Suppressor macrophage treated with lipopolysaccharide for 1 hour (primary cell): ENCODE measurements at places on chromosomes 7 and 10.
A peak's percentile ranks its signal among the peaks of the same experiment; 100 is the strongest.

DNA sequence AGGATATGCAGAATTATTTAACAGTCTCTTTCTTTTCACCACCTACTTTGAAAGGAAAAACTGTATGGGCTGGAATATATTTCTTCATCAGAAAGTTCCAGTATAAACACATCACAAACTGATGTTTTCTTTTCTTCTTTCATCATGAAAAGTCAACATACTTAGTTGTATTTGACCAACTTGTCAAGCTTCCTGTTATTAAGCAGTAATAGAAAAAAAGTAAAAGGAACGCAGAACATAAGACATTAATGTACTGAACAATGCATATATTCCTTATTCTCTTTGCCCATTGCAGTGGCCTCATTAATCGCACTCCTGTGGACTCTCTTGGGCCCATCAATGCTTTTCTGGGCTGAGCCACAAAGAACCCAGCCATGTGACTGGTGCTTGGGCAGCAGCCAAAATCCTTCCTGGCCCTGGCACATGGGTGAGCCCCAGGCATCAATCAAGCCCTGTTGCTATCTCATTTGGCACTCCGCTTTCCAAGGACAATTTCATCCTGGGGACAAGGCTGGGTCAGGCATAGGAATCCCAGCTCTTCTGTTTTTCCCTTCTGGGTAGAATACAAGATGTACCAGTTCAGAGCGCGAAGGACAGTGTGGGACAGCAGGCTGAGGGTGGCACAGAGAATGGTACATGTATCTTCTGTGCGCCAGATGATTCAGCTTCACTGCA is 42.3 kb downstream of the RHOBTB1 start:
- no peak for DNase-seq

DNA sequence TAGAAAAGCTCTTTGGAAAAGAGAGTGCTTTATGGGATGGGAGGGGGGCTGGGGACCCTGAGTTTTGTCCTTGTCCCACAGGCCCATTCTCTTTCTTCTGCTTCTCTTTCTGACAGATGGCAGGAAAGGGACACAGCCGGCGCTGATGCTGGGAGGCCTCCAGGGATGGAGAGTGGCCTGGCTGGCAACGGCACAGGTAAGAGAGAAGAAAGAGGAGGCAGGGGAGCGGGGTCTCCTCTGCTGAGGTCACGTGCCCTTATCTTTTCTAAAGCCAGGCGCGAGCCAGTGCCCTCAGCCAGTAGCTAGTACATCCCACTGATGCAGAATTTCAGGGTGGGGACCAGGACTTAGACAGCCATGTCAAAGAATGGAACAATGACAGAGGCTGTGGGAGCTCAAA is 9.2 kb downstream of the ZNF775 start:
- no peak for DNase-seq

DNA sequence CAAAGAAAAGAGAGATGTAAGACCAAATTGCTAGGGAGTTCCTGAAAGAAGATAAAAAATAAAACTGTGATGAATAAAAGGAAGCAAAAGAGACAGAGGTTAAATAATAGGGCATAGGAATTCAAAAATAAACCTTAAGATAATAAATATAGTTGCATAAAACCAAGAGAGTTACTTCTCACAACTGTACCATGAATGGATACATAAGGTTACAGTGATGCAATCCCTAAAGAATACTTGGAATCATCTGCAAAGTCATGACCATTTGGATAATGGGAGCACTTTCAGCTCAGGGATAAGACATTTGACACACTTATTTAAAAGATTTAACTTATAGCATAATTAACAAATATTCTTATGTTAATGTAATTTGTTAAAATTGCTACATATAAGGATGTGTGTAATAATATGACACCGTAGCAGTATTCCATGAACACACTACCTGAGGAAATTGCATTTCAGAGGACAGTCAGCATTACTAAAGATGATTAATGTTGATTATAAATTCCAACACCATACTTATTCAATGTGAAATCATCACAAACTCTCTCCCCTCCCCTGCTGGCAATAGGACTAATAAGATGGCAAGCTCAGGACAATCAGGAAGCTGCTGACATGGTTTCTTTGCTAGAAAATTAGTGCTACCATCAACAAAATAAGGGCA is 202.1 kb upstream of the AKR1E2 start:
- no peak for DNase-seq

GRCh38 chr7:1943933-1944618 is 274.0 kb downstream of the ELFN1 start:
- no peak for DNase-seq

DNA sequence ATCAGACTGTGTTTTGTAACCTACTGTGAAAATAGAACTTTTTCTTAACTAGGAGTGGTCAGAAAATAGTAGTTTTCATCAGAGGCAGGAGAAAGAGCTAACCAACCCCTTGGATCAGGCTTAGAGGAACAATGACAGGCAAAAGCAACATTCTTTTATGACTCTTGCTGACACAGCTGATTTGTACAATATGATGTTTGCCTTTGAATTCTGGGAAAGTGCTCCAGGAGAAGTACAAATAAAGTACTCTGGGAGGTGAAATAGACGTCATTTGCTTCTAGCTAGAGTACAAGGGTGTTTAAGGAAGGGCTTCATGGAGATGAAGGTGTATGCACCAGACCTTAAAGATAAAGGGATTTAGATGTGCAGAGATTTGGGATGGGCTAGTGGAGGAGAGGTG is 75.1 kb upstream of the KIAA1217 start:
- no peak for DNase-seq

DNA sequence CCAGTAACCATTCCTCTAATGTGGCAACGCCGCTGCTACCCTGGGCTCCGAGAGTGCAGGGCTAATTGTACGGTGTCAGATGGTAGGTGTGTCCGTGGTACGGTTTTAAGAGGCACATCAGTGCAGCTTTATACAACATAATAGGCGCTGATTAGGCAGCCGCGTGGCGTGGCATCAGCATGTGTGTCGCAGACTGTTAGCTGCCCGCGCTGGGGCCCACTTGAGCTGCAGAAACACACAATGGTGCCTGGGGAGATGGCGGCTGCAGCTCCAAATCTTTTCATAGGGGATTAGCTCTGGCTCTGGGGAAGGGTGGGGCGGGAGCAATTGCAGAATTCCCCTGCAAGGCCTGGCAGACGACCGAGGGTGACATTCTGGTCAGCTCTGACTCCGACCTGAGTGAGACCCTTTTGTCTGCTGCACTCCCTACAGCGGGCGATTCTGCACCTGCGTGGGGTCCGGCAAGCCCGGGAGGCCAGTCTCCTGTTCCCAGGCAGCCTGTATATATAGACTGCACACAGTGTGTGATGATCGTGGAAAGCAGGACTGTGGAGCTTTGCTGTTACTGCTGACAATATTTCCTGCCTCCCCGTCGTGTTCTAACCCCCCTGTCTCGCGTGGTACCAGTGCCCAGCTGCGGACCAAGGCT is 722.7 kb upstream of the CELF2 start:
- no peak for DNase-seq

- no peak for DNase-seq
Observed at GRCh38 chr10:88161070-88161469, 297.6 kb downstream of the PTEN start.

- DNase-seq, result no peak
Observed at GRCh38 chr10:11757454-11757820, 15.3 kb downstream of the ECHDC3 start.

GRCh38 chr10:126278851-126279250 is 109.4 kb downstream of the ADAM12 start:
- no peak for DNase-seq

DNA sequence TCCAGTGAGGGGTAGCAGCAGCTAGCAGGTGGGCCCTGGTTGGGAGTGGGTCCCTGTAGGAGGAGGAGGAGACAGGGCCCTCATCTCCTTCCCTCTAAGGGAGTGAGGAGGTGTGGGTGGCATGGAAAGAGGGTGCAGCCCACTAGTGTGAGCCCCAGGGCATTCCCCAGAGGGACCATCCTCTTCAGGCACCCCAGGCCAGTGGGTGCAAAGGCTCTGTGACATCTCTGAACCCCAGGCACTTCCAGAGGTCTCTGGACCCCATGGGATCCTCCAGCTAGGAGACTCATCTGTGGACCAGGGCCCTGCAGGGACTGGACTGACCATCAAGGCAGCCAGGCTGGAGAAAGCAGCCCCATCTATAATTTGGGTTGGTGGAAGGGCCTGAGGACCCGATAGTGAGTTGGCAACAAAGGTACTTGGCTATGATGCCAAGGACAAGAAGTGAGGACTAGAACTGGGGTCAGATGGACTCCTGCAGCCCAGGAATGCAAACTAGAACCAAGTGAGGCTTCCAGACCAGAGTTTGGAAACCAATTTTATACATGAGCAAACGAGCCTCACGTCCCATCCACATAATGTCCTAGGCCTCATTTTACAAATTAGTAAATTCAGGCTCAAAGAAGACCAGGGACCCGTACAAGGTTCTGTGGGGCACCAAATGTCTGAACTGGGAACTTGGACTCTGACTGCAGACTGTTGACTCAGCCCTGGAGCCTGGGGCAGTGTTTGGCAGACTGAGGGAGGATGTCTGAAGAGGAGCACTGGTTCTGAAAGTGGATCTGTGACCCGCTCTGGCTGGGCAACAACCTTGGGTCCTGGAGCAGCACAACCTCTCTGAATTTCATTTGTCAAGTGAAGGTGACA is 1.4 kb upstream of the VSTM4 start:
- DNase-seq, result no peak

DNA sequence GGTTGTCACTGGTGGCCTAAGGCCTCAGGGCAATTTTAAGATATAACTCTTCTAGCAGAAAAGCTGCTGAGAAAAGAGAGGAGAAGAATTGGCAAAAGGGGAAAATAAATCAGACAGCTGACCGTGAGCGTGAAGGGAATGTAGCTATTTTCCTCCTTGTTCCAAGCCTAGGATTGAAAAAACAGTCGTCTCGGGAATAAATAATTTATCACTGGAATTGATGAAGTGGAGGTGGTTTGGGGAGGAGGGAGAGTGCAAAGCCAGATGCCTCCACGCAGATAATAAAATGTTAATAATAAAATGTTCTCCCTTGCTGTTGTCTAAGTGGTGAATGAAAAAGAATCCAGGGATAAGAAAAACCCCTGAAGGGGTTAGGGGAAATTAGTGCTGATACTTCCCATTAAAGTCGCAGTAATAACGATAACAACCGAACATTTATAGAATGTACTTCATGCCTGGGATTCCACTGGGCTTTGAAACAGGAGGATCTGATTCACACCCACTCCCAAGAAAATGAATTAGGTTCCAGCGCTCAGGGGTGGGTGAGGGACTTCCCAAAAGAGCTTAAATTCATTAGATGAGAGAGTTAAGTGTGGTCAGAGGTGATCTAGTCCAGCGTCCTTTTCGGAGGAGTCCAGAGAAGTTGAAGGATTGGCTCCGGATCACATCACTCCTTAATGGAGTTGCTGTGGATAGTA is 27.3 kb downstream of the BAMBI start:
- no peak for DNase-seq

- no peak for DNase-seq
Observed at GRCh38 chr7:73799282-73800141, 29.4 kb upstream of the CLDN3 start.

DNA sequence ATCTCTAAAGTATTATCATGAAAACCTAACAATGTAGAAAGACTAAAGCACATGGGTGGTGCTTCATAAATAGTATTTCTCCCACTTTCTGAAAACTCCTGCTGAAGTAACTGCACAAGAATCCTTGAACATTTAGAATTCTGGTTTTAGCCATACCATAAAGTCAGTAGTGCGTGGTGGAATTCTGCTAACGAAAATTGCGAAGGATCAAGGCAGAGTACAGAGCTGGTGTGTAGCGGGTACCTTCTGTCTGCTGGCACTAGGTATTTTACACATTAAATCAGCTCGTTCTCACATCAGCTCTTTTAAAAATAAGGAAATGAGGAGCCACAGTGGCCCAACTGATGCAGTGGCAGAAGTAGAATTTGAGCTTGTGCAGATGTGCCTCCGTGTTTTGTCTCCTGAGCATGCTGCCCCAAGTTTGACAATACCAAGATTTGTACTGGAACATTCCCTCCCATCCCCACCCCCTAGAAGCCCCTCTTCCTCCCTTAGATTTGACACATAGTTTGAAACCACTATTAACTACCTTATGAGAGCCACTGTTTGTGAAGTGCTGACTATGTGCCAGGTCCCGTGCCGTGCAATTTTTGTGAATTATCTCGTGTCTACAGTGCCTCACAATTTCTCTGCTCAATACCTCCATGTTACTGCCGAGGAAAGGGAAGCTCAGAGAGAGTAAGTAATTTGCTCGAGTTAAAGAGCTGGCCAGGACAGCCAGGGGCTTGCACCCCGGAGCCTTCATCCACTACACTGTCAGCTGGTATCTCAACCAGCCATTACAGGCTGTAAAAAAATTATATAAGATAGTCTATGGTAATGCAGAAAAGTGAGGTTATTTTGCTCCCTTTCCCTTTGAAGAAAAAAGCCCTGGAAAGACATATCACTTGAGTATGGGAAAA is 66.9 kb downstream of the EGFR start:
- no peak for DNase-seq

GRCh38 chr10:112952282-112953173 is 2.5 kb downstream of the TCF7L2 start:
- DNase-seq, result peak; percentile 38
